A549 treated with CORT108297 at 1 μM for 4 hours (cell line): ENCODE measurements at places on chromosomes 4 and X. TPM values are rescaled to one million over a fixed set of nuclear protein-coding genes. Genes with fewer than 3 reads are reported as not detected.

ERCC6L gene
- 11.1 to 15.1 TPM (median 12.4 TPM) in 5 replicates for total RNA-seq

SRPK3 gene
- 0.02 to 0.45 TPM (median 0.05 TPM) in 4 of 5 replicates, not detected in the other for total RNA-seq

PALLD gene
- 53.9 to 93.2 TPM (median 69.1 TPM) in 5 replicates for total RNA-seq

FRMPD4 gene
- total RNA-seq: 0.02 to 0.07 TPM (median 0.03 TPM) in 5 replicates

MTNR1A gene
- 0.33 to 0.71 TPM (median 0.43 TPM) in 5 replicates for total RNA-seq

ADRA2C gene
- total RNA-seq: 5.9 to 11.6 TPM (median 11.3 TPM) in 5 replicates

SRD5A3 gene
- 6.2 to 11.8 TPM (median 10.3 TPM) in 5 replicates for total RNA-seq

NHS gene
- total RNA-seq: 3.4 to 5.6 TPM (median 4.5 TPM) in 5 replicates

TRO gene
- 0.52 to 0.77 TPM (median 0.69 TPM) in 5 replicates for total RNA-seq

DDX60 gene
- 1.9 to 2.7 TPM (median 2.3 TPM) in 5 replicates for total RNA-seq

APELA gene
- total RNA-seq: not detected in 5 replicates

TLR6 gene
- total RNA-seq: 3.1 to 4.4 TPM (median 3.7 TPM) in 5 replicates

SMPX gene
- total RNA-seq: not detected in 5 replicates

AREG gene
- 55.0 to 73.0 TPM (median 66.7 TPM) in 5 replicates for total RNA-seq

SPACA5 gene
- not detected in 5 replicates for total RNA-seq

WDR17 gene
- total RNA-seq: 1.4 to 2.2 TPM (median 1.9 TPM) in 5 replicates

MAPK10 gene
- total RNA-seq: 0.22 to 0.71 TPM (median 0.43 TPM) in 5 replicates

C4orf50 gene
- total RNA-seq: not detected in 5 replicates

MAGEC3 gene
- not detected in 5 replicates for total RNA-seq

FGF13 gene
- 0.05 to 0.10 TPM in 2 of 5 replicates, not detected in the others for total RNA-seq

PPARGC1A gene
- 0.03 to 0.18 TPM (median 0.14 TPM) in 4 of 5 replicates, not detected in the other for total RNA-seq

NKRF gene
- 16.2 to 19.5 TPM (median 17.0 TPM) in 5 replicates for total RNA-seq
